Muscle of back (tissue), 13 donors: ENCODE measurements at places on chromosomes 7 and 10. TPM values are rescaled to one million over a fixed set of nuclear protein-coding genes. Genes with fewer than 3 reads are reported as not detected.

DNA sequence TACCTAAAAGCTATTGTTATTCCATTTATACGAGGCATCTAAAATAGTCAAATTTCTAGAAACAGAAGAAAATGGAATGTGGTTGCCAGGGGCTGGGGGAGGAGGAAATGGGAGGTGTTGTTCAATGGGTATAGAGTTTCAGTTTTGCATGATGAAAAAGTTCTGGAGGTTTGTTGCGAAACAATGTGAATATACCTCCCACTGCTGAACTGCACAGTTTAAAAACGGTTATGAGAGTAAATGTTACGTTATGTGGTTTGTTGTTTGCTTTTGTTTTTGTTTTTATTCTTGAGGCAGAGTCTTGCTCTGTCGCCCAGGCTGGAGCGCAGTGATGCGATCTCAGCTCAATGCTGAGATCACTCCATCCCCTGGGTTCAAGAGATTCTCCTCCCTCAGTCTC lies 64.9 kb upstream of the NRBF2 start:
- DNase-seq, result no peak

Gene VPS37D
- 4.4 TPM for polyA plus RNA-seq

Gene CASP2
- polyA plus RNA-seq, result 16.1 TPM

DNA sequence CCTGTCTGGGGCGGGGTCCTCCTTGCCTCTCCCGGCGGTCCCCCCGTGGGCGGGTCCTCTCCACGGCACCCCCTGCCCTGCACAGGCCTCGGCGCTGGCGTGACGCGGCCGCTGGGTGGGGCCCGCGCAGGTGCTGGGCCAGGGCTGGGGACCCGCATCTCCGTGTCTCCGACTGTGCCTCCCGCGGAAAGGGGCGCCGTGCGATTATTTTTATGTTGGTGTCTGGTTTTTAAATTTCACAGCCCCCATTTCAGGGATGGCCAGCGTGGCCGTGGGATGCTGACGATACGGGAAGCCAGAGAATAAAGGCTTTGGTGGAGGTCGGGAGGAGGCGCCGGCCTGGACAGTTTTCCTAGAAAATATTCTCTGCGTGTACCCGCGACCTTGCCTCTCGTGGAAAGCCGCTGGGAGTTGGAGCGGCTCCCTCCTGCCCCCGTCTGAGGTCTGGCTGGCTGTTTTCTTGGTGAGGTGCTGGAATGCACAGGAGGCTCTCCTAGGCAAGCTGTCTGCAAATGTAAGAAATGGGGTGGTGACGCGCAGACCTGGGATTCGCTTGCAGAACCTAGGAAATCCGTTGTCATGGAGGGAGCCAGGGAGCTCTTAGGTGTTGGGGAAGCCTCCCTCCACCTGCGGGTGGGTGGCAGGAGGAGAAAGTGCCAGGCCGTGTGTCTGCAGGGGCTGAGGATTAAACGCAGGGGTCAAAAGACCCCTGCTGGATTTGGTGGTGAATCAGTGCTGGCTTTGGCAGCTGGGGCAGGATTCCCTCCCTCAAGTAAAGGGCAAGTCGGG lies 28.7 kb upstream of the JAKMIP3 start:
- no peak for DNase-seq

DNA sequence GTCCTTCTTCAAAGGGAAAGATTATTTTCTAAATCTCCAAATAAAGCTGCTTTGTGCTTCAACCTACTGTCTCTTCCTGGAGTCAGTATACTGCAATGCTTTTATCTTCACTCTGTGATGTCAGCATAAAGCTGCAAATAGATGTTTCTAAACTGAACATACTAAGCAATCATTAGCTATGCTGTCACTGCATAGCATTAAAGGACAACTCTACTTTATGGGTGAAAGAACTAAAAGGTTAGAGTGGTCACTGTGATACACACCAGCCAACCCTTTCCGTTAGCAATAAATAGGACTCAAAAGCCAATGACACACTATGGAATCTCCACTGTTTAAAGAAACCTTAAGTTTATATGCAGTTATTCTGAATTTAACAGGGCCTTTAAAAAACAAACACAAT lies 1.8 kb downstream of the CCDC186 start:
- DNase-seq, result no peak

Gene IDI1
- polyA plus RNA-seq, result 48.2 TPM

DNA sequence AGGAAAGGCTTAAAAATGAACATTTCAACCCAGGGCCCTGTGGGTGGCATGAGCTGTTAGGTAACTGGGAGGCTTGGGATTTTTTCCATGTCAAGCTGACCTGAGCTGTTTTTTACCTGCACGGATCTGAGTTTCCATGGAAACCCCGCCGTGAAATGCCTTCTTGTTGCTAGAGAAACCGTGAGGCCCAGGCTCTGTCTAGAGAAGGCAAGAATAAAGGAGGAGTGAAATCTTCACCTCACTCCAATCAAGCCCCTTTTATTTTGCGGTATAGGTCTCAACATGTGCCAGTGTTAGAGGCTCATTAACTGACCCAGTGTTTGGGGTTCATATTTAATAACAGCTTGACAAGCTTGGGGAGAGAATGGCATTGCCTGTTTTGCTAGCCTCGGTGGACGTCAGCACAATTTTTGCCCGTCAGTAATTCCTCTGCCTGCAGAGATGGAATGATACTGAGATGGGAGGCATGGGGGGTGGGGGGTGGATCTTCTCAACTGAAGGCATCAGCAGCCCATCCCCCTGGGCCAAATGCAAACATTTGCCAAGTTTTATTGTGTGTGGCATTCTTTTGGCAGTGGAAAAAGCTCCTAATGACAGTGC lies 48.9 kb upstream of the PDCD4 start:
- no peak for DNase-seq

DNA sequence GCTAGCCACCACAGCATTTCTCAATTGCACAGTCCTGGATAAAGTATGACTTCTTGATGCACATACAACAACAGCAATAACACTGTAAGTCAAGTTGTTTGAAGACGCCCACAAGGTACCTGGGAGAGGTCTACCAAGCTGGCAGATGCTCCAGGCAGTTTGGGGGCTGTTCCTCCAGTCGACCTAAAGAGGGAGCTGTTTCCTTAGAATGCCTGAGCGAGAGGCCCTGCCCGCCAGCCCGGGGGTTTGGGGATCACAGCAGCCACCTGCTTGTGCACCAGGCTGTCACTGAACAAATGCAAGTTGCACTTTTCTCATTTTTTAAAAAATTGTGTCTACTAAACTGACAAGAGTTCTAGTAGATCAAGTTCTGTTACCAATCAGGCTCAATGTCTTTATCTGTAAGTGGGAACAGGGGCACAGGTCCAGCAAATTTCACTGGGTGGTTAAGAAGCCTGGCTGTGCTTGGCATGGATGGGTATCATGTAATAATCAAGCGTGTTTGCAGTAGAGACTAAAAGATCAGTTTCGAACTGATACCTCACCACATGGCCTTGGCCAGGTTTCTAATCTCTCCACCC lies 193.8 kb upstream of the ADO start:
- peak; percentile 26 for DNase-seq

DNA sequence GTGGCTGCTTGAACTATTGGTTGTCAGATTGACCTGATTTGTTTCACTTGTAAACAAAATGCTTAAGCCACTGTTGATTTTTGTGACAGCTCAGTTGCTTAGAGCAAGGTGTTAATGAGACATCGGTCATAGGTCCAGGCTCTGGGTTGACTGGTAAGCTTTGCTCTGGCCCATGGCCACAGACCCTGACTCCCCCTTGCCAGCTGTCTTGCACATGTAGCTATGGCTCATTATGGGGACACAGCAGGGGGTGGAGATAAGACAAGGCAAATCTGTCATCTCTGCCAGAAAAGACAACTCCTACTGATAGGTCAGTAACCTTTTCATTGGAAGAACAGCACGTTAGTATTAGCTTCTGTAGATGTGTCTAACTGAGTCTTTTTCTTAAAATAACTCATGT lies 95.3 kb downstream of the KAT6B start:
- no peak for DNase-seq

Gene RSPH10B2
- not detected for polyA plus RNA-seq

Gene GPR15LG
- not detected for polyA plus RNA-seq

- DNase-seq, result peak; percentile 76
Observed at GRCh38 chr7:127107601-127108007, 145.1 kb downstream of the GRM8 start.

DNA sequence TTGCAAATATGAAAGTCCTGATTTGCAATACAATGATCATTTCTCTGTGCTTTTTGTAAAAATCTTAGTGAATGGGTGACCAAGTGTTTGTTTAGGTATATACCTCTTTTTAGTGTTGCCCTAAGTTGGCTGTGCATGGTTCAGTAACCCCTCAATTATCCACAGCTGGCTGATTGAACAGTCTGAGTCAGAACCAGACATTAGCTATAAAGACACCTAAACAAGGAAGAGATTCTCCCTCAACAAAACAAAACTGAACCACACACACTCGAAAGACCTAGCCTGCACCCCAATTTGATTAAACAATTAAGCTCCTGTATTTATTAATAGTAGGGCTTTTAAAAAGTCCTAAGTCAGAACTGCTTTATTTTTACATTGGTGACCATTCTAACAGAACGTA lies 2.8 kb downstream of the RSBN1L start:
- DNase-seq, result no peak

GRCh38 chr7:81803267-81803666 lies 33.4 kb upstream of the HGF start:
- no peak for DNase-seq

GRCh38 chr7:47180516-47180826 lies 401.4 kb downstream of the TNS3 start:
- DNase-seq, result no peak

DNA sequence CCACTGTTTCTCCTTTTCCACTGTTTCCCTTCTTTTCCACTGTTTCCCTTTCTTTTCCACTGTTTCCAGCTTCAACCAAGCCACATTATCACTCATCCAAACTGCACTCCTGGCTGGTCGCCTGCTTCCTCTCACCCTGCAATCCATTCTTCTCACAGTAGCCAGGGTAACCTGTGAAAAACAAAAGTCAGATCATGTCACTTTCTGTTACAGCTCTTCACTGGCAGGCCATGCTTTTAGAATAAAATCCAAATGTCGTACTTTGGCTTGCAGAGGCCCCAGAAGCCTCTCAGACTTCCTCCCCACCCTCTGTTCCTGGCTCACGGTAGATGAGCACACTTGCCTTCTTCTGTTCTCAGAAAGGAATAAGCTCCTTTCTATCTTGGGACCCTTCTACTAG lies 33.9 kb downstream of the STARD3NL start:
- peak; percentile 76 for DNase-seq

- no peak for DNase-seq
Observed at GRCh38 chr10:62666275-62666674, 138.2 kb upstream of the ADO start.

Gene CFAP43
- 0.15 TPM for polyA plus RNA-seq

Gene FASTK
- 51.9 TPM for polyA plus RNA-seq

Gene SMC3
- 57.1 TPM for polyA plus RNA-seq

- no peak for DNase-seq
Observed at GRCh38 chr10:114753126-114753525, 68.5 kb upstream of the FHIP2A start.

DNA sequence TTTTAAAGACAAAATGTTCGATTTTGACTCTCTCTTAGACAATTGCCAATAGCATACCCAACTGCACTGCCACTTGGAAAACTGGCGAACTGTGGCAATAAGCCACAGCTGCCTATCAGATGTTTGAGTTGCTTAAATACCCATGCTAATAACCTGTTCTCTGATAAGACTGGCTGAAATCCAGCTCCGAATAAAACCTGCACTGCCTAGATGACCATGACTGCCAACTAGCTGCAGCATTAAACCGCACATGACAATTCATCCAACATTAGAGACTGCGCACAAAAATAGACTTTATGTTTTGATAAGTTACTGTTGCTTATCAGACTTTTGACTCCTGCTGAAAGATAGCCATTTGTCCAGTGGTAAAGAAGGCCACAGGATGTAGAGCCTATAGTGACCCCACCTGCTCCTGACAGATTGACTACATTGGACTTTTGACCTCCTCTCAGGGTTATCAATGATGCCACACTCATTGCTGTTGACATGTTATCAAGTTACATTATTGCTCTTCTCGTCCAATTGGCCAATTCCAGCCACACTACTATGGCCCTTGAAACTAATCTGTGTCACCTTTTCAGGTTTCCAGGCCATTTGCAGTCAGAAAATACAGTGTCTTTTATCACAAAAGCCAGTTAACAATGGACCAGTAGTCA lies 299.0 kb downstream of the HGF start:
- no peak for DNase-seq

Gene MASTL
- polyA plus RNA-seq, result 6.6 TPM

DNA sequence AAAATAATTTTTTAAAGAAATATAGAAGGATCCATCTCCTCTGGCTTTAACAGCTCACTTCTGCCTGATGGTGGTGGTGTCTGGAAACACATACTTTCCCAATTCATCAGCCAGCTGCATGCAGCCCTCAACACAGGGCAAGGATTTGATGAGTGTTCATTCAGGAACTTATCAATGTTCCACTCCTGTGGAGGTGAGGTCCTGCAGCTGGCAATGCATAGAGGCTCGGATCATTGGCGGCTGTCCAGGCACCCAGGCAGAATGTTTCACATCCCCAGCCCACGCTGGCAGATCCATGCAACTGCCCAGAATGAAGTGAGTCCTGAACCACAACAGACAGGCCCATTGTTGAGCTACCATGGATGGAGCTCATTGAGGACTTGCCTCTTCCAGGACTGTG lies 55.2 kb upstream of the KCNMA1 start:
- no peak for DNase-seq

DNA sequence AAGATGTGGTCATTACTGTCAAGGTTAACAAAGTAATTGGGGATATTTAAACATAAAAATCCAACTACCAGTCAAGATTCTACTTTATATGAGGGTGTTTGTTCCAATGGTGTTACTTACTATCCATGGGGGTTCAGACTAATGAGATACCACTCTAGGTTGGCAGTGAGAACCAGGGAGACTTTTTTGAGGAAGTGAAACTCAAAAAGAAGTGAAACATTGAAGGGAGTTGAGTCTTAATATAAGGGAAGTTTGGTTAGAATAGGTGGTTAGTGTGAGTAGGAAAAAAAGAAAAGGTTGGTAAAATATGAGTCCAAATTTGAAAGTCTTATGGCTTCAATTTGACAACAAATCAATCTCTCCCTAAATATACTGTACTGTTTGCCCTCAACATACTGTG lies 123.6 kb upstream of the ANK3 start:
- no peak for DNase-seq

Gene MMP21
- 0.37 TPM for polyA plus RNA-seq

Gene PRKCQ
- 17.8 TPM for polyA plus RNA-seq

DNA sequence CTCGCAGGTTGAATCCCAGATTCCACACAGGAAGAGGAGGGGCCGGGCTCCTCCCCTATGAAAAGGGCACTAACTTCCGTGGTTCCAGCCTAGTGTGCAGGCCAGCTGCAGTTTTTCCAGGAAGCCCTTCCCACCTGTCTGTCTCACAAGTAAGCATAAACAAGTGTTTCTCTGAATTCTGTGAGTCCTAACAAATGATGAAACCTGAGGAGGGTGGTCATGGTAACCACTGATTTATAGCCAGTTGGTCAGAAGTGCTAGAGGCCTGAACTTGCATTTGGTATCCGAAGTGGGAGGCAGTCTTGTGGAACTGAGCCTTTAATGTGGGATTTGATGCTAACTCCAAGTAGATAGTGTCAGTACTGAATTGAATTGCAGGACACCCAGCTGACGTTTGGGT lies 54.7 kb upstream of the STEAP4 start:
- DNase-seq, result no peak

- no peak for DNase-seq
Observed at GRCh38 chr7:19674266-19674960, 34.4 kb downstream of the POLR1F start.
